ENCODE measurements at places on chromosomes 12 and 14. TPM values are rescaled to one million over a fixed set of nuclear protein-coding genes. Genes with fewer than 3 reads are reported as not detected.

GRCh38 chr12:32918890-32919801 is 22.6 kb upstream of the PKP2 start:
- DNase-seq, result no peak

The ARHGDIB gene
- 511 TPM for total RNA-seq

DNA sequence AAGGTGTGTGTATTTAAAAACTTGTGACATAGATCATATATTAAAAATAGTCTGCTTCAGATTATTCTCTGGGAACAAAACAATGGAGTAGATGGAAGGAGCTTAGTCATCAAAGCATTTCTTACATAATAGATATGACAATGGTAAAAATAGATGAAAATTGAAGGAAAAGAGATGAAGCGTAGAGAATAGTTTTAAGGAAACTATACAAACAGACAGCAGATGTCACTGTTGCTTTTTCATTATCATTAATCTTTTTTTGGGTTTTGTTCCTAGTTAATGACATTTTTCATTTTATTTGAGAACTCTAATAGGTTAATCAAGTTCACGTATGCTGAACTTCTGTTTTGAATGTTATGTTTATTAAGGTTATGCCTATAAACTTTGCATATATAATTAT is 149.2 kb upstream of the FBXO33 start:
- no peak for DNase-seq

The ANKRD33 gene
- not detected for total RNA-seq

The TAS2R10 gene
- 0.22 TPM for total RNA-seq

DNA sequence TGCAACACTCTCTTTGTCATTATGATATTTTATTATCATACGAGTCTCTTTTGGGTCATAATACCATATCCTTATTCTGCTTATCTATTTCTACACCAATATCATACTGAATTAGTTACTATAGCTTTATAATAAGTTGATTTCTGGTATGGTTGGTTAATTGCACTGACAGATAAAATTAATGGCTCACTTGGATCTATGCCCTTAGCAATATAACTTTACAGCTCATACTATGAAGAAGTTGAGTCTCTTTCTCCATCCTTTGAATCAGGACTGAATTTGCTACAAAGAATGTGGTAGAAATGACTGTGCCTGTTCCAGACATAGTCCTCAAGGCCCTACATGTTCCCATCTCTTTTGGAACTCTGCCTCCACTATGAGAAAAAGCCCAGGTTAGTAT is 139.7 kb upstream of the DYRK2 start:
- no peak for DNase-seq

The NOS1 gene
- total RNA-seq, result not detected

The NELL2 gene
- 67.0 TPM for total RNA-seq

GRCh38 chr12:103301642-103302591 is 193.9 kb downstream of the C12orf42 start:
- no peak for DNase-seq

- DNase-seq, result peak; percentile 48
These were observed 50.9 kb upstream of the BICDL1 start for GRCh38 chr12:119938049-119938667.

- no peak for DNase-seq
These were observed 30.6 kb upstream of the SLC6A13 start for GRCh38 chr12:293199-293598.

DNA sequence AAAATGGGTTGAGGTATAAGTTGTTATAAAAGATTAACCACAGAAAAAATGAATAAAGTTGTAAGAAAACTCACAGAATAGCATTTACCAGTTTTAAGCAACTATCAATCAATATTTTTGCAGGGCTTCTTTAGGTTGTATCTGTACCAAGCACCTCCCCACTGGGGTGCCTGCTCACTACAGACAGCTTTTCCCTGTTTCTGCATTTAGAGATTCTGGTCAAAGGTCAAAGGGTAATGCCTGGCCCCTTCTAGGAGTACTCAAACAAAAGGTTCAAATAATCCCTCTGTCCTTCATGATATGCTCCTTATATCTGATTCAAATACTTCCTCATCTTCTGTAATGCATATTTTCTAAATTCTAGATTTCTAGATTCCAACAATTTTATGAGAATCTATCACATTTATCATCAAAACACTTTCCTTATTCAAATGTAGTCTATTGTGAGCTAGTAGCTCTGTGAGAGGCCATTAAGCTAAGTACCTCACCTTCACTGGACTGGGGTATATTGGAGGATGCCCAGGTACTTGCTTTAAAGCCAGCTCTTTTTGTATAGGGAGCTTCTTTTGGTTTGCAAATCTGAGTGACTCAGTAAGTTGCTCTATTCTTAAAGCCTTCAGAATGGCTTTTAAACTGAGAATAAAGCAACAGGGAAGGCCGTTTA is 120.7 kb upstream of the PTPRB start:
- DNase-seq, result no peak

DNA sequence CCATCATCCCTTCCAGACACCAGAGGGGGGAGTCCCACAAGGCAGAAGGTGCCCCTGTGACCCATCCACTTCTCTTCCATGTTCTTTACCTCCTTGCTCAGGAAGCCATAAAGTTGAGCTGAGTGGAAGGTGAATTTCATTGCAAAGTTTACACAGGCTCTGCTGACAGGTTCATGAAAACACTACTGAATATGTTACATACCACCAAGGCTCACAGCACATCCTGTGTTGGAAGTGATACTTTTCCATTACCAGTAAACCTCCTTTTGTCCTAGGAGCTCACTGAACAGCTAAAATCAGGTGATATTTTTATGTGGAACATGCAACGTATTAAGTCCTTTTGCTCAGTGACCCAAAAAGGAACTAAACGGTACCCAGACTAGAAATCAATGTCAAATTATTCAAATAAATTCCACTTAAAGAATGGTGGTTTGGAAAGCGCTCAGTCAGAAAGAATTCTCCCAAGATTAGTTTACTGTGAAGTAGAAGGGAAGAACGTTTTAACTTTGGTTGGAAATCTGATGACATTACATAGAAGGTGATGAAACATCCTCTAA is 196.2 kb upstream of the NUDT4 start:
- no peak for DNase-seq

DNA sequence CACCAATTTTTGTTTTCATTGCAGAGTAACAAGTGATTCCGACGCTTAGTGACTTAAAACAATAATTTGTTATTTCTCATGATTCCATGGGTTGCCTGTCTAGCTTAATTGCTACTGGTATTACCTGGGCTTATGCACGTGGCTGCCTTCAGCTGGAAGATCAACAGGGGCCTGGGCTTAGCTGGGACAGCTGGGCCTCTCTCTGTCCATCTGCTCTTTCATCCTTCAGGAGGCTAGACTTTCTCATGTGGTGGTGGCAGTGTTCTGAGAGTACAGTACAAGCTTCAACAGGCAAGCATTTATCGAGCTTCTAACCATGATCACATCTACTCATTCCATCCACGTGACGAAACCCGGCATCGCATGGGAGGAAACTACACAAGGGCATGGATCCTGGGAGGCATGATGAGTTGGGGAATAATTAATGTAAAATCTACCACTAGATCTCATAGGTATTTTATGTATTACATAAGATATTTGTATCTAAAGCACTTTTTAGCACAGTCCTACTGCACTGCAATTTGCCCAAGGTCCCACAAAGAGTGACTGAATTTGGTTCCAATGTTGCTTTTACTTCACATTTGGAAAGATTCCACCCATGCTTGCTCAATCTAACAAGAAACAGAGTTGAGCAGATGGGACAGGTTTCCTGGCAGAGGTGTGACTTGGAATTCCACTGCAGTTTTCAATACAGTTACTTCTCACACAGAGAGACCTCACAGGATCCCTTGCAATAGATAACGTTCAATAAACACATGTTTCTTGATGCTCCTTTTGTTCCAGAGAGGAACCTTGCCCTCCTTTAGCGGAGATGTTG is 153.1 kb upstream of the FRMD6 start:
- DNase-seq, result no peak

GRCh38 chr12:30457621-30458289 is 237.9 kb downstream of the IPO8 start:
- DNase-seq, result no peak

- DNase-seq, result no peak
These were observed 18.3 kb upstream of the OXA1L start for GRCh38 chr14:22748206-22748605.

DNA sequence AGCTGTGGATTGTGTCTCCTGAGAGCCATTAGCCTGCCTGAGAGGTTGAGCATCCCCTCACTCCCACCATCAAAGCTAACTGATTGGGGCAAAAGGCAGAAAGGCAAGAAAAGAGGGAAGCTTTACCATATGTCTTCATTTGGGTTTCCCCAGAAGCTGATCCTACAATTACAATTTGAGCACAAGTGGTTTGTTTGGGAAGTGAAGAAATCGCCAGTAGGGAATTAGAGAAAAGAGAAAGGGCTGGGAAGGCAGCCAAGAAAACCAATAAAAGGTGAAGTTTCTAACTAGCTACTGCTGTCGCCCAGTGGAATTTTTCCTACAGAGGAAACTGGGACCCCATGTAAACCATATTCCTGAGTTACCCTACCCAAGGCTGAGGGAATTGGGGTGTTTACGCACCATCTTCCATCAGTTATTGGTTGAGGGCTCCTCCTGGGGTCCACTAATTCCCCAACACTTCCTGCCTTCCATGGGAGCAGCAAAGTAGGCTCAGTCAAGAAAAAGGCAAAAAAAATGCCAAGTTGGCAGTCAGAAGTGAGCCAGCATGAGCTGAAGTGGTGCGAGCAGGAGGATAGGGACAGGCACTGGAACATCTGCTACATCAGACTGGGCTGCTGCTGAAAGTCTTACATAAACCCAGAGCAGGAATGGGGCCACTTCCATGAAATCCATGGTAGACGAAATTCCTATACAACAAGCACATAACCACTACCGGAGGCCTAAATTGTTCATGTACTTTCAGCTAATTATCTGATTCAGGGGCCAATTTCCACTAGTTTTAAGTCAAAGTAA is 17.3 kb downstream of the KCNK10 start:
- no peak for DNase-seq

DNA sequence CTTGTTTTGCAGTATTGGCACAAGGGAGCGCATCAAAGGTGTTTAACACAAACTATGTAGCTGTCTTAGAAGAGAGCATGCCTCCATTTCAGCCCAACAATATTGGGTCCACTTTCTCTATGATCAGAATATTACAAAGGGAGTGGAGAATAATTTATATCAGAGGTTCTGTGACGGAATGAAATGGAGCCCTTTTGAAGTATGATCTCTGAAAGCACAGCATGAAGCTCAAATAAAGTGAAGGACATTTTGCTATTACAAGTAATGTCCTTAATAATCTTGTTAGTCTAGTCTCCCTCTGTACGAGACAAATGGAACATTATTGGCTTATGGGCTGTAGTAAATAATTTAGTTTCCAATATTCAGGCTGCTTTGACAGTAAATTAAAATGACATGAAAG is 302.7 kb downstream of the NPAS3 start:
- no peak for DNase-seq

The CISTR gene
- not detected for total RNA-seq

The BATF gene
- total RNA-seq, result 165 TPM

DNA sequence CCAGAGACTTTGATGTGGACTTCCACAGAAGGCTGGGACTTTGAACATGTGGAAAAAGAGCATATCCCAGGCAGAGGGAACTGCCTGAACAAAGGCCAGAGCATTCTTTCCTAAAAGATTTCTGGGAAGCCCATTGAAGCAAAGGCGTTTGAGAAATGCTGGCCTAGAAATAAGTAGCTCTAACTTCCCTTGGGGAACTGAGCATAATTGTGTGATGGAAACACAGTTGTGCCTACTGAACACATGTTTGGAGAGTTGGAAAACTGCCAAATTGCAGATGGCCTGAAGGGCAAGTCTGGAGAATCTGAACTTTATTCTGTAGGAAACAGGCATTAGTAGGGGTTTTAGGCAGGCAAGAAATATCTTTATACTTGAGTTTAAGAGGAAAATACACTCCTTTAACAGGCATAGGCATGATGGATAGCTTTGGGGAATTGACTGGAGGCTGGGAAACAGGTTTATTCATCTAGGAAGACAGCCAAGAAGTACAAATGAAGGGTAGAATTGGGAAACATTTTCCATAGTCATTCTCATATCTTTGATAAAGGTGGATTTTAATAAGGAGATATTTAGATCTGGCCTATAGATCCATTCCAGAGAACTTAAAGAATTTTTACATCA is 134.1 kb downstream of the TPH2 start:
- DNase-seq, result no peak

The SERPINA12 gene
- not detected for total RNA-seq

The LRRC10 gene
- not detected for total RNA-seq

- no peak for DNase-seq
These were observed 22.3 kb upstream of the DIO2 start for GRCh38 chr14:80233470-80234089.

The GSC gene
- not detected for total RNA-seq

GRCh38 chr12:106648736-106649135 is 65.9 kb downstream of the RFX4 start:
- DNase-seq, result no peak

The MYH6 gene
- not detected for total RNA-seq

The GLT8D2 gene
- 0.11 TPM for total RNA-seq

The RASSF8 gene
- not detected for total RNA-seq

The MMP19 gene
- total RNA-seq, result 0.29 TPM

Data from CD8-positive, alpha-beta memory T cell (primary cell).